ENCODE measurements at places on chromosomes 3 and 15. TPM values are rescaled to one million over a fixed set of nuclear protein-coding genes. Genes with fewer than 3 reads are reported as not detected.

Gene FBXO40
- not detected for total RNA-seq

DNA sequence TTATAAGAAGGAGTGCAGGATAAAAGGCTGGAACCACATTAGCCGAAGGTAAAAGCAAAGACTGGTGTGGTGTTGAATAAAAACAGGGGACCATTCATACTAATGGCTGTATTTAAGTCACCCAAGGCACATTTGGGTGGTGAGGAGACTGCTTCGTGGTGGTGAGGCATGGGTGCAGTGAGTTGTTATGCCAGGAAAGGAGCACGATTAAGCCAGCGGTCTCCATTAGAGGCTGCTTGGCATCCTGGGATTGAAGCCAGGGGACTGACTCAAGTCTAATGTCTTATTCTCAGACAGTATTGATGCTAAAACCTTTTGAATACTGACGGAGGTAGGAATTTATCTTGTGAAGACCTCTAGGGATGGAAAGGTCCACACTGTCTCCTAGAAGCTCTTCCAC lies 21.9 kb downstream of the FEM1B start:
- no peak for DNase-seq

- no peak for DNase-seq
Observed at GRCh38 chr15:94411285-94411684, 179.9 kb downstream of the MCTP2 start.

Gene LYZL4
- total RNA-seq, result not detected

Gene VPS33B
- total RNA-seq, result 13.4 TPM

DNA sequence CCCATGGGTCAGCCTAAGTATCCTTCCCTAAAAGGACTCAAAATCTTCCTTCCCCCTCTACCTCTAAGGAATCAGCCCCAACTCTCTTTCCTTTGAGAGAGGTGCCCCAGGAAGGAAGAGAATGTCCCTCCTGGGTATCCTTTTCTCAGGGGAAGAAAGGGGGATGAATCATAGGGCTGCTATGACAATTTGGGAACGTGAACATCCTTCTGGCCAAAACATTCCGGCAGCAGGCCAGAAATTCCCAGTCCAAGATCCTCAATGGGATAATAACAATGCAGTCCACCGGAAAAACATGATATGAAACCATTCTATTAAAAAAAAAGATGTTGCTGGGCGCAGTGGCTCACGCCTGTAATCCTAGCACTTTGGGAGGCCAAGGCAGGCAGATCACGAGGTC lies 50.8 kb upstream of the CACNA2D3 start:
- DNase-seq, result no peak

- DNase-seq, result no peak
Observed at GRCh38 chr3:197226179-197226578, 72.2 kb downstream of the DLG1 start.

DNA sequence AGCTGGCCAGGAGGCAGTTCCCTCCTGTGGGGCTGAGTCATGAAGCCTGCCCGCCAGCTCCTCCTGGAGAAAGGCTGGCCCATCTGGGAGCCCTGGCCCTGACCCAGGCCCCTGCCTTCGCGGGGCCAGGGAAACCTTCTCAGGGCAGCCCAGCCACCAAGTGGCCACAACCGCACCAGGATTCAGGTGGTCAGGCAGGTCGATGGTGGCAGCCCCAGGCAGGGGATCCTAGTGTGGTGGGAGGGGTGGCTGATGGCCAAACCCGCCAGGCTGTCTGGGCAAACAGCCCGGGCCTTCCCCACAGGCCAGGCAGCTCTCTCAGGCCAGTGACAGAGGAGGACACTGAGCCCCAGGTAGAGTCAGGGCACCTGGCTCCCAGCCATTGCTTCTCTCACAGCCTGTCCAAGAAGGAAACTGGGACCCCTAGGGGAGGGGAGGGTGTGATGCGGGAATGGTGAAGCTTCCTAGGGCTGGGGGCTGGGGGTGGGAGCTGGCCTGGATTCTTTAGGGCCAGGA lies 1.2 kb downstream of the TWF2 start:
- peak; percentile 56 for DNase-seq

- DNase-seq, result peak; percentile 92
Observed at GRCh38 chr15:90191794-90192509, 9.2 kb upstream of the SEMA4B start.

Gene ROPN1
- 0.58 TPM for total RNA-seq

GRCh38 chr3:138289701-138290100 lies 40.0 kb downstream of the NME9 start:
- no peak for DNase-seq

DNA sequence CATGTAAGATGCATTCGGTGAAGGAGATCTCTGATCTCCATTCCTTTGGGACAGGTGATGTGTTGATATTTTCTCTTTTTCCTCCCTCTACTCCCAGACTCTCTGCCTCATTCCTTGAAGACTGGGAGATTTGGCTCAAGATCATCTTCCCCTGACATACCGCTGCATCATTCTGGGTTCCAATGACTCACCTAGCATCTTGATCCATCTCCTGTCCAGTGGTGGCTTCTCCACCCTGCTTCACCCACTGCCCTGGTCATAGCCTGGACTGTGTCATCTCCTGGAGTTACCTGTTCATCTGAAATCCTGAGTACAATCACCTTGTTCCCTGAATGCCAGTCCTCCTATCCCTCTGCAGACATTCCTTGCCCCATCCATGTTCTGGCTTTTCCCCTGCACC lies 57.4 kb upstream of the TRAK1 start:
- DNase-seq, result no peak

DNA sequence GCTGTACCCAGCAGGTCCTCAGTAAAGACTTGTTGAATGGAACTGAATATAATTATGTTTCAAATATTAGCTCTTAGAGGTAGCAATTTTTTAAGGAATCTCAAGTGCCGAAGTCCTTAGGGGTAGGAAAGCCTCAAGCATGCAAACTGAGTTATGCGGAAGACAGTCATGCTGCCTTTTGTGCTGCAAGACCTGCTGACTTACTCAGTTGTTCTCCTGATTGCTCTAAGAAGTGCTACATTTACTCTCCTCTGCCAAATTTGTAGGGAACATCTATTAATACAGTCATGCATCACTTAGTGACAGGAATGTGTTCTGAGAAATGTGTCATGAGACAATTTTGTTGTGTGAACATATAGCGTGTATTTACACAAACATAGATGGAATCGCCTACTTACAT lies 325.6 kb upstream of the AZI2 start:
- no peak for DNase-seq

Gene MESP2
- 4.7 TPM for total RNA-seq

DNA sequence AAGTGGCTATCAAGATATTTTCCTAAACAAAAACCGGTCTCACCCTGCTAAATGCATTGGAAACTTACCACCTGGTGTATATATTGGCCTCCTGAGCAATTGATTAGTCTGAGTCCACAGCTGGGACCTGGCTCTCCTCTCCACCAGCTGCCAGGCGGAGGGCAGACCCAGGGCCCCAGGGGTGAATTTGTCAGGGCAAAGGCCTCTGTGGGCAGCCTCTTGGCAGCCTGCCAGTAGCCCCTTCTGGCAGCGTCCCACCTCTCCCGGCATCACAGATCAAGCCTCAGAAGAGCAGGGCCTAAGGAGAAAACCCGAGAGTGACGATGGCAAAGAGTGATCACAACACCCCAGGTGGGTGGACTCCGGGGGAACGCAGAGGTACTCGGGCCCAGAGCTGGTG lies 43.0 kb upstream of the IDH2 start:
- no peak for DNase-seq

DNA sequence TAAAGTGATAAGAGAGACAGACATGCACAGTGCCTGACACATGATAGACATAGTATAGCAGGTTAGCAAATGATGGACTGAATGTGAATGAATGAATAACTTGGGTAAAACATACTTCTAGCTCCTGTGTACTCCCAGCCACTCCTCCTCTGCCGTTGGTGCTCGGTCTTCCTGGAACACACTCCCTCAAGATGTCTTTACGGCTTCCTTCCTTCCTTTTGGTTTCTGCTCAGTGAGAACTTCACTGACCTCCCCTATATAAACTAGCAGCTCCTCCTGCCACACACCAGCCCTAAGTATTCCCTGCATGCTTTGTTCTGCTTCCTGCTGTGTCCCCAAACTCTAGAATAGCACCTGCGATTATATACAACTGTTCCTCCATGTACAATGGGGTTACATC lies 50.2 kb downstream of the RAD54L2 start:
- no peak for DNase-seq

DNA sequence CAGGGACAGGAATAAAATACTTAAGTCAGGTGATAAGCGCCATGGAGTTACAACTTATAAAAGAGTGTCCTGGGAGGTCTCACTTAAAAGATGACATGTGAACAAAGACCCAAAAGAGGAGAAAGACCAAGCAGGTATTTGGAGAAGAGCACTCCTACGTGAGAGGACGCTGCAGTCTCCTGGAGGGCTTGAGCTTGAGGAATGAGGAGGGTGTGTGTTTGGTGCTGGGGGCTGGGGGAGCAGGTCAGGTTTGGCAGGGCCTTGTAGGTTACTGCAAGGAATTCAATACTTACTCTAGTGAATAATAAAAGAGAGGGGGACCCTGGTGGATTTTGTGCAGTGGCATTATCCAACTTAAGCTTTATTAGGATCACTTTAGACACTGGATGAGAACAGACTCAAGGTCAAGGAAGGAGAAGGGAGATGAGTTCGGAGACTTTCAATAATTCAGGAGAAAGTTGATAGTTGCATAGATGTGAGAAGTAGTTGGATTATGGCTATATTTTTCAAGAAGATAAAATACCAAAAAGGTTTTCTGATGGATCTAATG lies 32.4 kb downstream of the TNIK start:
- DNase-seq, result no peak

- DNase-seq, result no peak
Observed at GRCh38 chr15:28917791-28918140, 32.0 kb downstream of the APBA2 start.

GRCh38 chr15:34708422-34708821 lies 46.4 kb downstream of the GJD2 start:
- DNase-seq, result peak; percentile 3

GRCh38 chr3:158339638-158340037 lies 229.7 kb downstream of the RSRC1 start:
- DNase-seq, result no peak

GRCh38 chr3:10495003-10495402 lies 10.4 kb downstream of the ATP2B2 start:
- no peak for DNase-seq

Gene IMPG2
- 0.22 TPM for total RNA-seq

DNA sequence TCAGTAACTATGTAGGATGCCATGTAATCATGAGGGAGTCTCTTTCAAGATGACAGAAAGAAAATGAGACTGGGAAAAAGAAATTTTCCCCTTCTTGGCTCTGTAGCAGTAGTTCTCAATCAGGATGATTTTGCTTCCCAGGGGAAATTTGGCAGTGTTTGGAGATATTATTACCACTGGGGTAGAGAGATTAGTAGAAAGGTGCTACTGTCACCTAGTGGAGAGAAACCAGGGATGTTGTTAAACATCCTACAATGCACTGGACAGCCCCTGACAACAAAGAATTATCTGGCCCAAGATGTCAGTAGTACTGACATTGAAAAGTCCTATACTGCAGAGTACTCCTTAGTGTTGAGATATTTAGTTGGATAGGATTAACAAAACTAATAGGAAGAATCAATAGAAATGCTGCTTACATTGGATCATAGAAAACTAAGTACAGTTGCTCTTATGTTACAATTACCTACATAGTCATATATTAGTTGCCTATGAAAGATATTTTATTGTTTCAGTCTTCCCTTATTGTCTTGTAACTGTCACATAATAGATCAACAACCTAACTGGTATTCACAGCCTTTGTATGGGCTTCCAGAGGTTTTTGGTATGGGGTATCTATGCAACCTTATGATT lies 433.3 kb downstream of the RAP2B start:
- DNase-seq, result peak; percentile 12

Gene TLR9
- total RNA-seq, result 0.89 TPM

Gene PIGB
- total RNA-seq, result 12.8 TPM

- DNase-seq, result no peak
Observed at GRCh38 chr3:112460519-112461195, 38.6 kb downstream of the BTLA start.

DNA sequence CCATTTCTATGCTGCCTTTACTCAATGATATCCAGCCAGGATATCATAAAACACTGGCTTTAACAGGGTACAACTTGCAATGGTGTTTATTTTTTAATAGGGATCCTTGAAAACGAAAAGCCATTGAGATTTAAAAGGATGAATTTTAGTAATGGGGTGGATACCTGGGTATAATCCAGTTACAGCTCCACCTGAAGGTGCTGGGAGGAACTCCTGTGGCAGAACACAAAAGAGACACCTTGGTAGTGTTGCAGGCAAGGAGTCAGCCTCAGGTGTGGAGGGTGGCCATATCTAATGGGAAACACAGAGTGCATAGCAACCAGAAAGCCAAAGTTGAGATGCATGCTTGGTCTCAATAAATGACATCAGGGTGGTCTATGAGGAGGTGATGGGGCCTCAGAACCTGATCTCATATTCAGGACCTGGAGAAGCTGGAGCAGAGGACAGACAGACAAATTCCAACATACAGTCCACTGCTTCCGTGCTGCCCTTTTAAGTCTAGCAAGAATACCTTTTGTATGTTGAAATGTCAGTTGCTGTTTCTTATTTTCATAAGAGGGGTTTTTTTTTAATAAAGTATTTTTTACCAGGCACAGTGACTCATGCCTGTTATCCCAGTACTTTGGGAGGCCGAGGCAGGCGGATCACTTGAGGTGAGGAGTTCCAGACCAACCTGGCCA lies 12.0 kb upstream of the PAQR9 start:
- no peak for DNase-seq

Gene MTMR10
- 34.4 TPM for total RNA-seq

DNA sequence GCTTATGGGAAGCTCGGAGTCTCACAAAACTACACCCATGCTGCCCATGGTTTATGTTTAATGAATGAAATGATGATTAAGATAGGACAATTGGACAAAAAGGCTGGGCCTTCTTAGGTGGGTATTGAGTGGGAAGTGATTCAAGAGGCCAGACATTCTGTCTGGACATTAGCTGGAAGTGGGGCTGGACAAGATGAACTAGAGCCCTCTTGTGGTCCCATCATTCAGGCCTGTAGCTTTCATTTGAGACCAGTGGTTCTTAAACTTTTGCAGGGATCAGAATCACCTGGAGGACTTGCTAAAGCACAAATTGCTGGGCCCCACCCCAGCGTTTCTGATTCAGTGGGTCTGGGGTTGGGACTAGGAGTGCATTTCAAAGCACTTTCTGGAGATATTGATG lies 290.4 kb upstream of the CTDSPL start:
- no peak for DNase-seq

Data from mucosa of descending colon (tissue), 3 donors.